ENCODE measurements at places on chromosomes 2 and 18. TPM values are rescaled to one million over a fixed set of nuclear protein-coding genes. Genes with fewer than 3 reads are reported as not detected.

The FAP gene
- 150 TPM for total RNA-seq

The VAPA gene
- 436 TPM for total RNA-seq

The CHMP3 gene
- total RNA-seq, result 87.5 TPM

The IDH1 gene
- total RNA-seq, result 196 TPM

The PDE11A gene
- total RNA-seq, result not detected

The CNDP1 gene
- total RNA-seq, result not detected

The IL1A gene
- total RNA-seq, result 0.90 TPM

The ABCB11 gene
- total RNA-seq, result not detected

The OTOS gene
- not detected for total RNA-seq

The POTEJ gene
- total RNA-seq, result not detected

The TMEM178A gene
- total RNA-seq, result 0.36 TPM

The LYPD6B gene
- not detected for total RNA-seq

The SLC66A3 gene
- total RNA-seq, result 83.1 TPM

The SNORC gene
- 0.72 TPM for total RNA-seq

The HNMT gene
- total RNA-seq, result 32.2 TPM

The DSG2 gene
- total RNA-seq, result 5.6 TPM

The ASB18 gene
- not detected for total RNA-seq

The CREB1 gene
- 52.4 TPM for total RNA-seq

The CD28 gene
- not detected for total RNA-seq

The HOXD12 gene
- not detected for total RNA-seq

The ANKRD62 gene
- not detected for total RNA-seq

Data from fibroblast of the aortic adventitia (primary cell).